Right lung (tissue), 10 donors: ENCODE measurements at places on chromosomes 3 and 15. TPM values are rescaled to one million over a fixed set of nuclear protein-coding genes. Genes with fewer than 3 reads are reported as not detected.

- DNase-seq: no peak
Observed at GRCh38 chr15:101342056-101342455, 47.0 kb upstream of the SNRPA1 start.

GRCh38 chr3:44989636-44990373 lies 13.8 kb downstream of the EXOSC7 start:
- no peak for DNase-seq

- DNase-seq: no peak
Observed at GRCh38 chr3:155771126-155771525, 26.3 kb upstream of the PLCH1 start.

DNA sequence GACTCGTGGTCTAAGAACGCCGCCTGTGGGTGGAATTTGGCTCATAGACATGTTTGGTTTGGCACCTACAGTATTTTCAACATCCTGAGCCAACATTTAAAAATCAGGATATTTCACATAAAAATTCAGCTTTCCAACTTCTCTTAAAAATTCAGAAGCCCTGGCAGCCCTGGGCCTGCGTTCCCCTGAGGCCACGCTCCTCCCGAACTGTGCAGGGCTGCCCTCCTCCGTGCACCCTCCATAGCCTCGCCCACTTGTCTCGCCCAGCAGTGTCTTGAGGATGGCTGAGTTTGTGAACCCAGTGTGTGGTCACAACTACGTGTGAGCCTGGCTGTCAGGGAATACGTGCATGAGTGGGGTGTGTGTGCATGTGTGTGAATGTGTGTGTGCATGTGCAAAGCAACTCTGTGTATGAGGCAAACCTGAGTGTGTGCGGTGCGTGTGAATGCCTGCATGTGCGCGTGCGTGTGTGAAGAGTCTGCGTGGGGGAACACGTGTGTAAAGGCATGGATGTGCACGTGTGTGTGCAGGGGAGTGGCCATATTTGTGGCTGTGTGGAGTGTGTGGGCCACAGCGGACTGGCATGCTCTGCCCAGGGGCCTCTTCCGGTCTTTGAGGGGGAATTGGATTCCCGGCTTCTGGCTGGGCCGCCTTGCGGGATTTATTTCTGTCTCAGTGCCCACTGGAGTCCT lies 30.9 kb downstream of the PTH1R start:
- DNase-seq: no peak

DNA sequence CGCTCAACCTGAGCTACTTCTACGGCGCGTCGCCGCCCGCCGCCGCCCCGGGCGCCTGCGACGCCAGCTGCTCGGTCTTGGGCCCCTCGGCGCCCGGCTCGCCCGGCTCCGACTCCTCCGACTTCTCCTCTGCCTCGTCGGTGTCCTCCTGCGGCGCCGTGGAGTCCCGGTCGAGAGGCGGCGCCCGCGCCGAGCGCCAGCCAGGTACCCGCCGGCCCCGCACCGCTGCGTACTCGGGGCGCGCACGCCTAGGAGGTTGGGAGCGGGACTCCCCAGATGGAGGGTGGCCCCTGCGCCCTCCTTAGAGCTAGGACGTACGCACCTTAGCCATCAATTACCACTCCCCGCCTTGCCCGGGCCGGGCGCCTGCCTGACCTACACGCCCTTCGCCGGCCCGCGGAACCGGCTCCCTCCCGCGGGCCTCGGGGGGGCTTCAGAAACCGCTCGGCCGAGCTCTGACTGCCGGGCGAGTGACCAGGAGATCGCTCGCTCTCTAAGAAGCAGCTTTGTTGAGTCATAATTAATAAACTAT lies 466 bp downstream of the NFKBIZ start:
- DNase-seq: peak; percentile 33

DNA sequence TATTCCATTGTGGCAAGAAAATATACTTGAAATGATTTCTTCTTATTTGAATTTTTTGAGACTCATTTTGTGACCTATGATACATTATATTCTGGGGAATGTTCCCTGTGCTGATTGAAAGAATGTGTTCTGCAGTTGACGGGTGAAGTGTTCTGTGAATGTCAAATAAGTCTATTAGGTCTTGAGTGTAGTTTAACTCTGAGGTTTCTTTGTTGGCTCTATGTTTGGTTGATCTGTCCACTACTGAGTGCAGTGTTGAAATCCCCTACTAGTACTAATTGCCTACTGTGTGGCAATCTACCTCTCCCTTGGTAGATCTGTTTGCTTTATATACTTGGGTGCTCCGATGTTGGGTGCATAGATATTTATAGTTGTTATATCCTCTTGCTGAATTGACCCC lies 46.3 kb upstream of the VEPH1 start:
- DNase-seq: no peak

- DNase-seq: no peak
Observed at GRCh38 chr3:134611516-134611915, 39.3 kb downstream of the KY start.

DNA sequence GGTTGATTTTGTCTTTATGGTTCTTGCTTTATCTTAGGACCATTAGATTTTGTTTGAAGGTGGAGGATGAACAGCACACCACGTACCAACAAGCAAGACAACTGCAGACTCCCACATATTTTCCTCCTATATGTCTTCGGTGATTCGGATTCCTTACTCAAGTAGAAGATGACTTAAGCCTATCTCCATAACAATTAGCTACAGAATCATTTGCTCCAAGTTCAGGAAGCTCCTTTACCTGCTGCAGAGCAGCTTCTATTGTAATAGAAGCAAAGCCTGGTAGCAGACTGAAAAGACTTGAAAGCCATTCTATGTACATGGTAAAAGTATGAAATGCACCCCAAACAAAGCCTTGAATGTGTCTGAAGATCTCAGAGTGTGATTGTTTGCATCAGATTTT lies 229.0 kb downstream of the SOX2 start:
- no peak for DNase-seq

- no peak for DNase-seq
Observed at GRCh38 chr15:52031556-52031955, 12.5 kb downstream of the MAPK6 start.

GRCh38 chr15:94064676-94065313 lies 166.6 kb upstream of the MCTP2 start:
- no peak for DNase-seq

The GATA2 gene
- polyA plus RNA-seq: 7.9 TPM

The SEMA5B gene
- polyA plus RNA-seq: 9.4 TPM

The GUCA1C gene
- not detected for polyA plus RNA-seq

The CYP8B1 gene
- polyA plus RNA-seq: 0.21 TPM
